Epithelial cell of proximal tubule (primary cell): ENCODE measurements at places on chromosomes 4 and X.

DNA sequence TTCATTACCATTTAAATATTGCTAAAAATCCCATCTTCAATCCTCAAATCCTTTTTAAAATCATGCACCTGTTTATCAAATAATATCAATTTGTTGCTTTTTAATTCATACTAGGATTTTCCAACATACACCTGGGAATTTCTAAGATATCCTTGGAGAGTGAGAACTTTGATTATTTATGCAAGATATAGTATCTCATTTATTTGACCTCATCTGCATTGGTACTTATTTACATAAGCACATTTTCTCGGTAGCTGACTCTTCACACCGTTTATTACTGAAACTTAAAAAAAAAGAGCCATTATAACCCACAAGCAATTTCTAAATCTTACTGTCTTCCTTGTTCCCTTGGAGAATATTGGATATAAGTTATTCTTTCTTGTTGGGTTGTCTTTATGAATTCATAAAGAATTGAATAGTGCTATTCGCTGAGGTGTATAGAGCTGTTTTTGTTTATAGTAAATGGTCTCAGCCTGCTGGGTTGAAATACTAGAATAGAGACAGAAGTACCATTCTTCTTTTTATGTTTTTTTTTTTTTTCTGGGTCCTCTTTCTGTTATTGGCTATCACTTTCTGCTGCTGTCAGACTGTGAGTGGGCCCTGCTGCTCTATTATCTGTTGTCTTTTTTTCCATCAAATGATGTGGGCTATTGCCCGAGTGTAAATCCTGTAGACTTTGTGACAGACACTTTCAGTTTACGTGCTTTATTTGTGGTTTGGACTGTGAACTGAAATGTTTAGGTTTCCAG lies 2.9 kb downstream of the UGT8 start:
- no peak for DNase-seq

- DNase-seq, result no peak
Measured at GRCh38 chr4:57162499-57163019, 52.4 kb upstream of the IGFBP7 start.

DNA sequence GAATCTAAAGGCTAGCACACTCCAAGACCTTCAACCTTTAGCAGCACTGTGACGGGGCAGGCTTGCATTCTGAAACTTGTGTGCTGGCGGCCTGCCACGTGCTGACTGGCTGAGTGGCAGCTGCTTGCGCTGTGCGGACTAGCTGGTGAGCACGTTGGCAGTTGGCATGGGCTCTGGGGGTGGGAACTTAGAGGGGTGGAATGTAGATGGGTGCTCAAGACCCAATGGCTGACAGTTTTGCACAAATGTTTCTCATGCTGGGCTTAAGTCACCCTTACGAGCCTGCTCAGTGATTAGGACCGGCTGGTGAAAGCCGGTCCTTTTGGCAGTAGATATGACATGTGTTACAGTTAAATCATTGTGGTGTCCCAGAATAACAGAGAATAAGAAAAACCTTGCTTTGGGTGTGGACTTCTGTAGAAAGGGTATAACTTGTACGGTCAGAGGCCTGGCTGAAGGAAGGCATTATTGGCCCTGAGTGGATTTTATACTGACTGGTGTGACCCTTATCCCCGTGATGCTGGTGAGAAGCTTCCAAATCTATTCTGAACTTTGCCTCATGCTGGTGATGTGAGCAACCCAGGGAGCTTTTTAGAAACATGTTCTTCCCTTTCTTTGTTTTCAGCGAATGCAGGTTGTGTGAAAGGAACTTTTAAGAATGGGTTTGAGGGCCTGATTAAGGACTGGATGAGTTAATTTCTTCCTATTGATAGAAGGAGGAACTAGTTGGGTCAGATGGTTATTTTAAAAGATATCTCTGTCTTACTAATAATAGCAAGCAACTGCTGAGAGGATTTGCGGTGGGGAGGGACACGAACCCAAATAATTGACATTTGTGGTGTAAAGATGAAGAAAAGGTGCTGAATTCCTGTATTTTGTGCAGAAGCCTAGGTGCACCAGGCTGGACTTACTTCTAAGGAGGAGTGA lies 107.4 kb upstream of the SLC4A4 start:
- peak; percentile 74 for DNase-seq

GRCh38 chrX:12790885-12791256 lies 341 bp upstream of the PRPS2 start:
- DNase-seq, result no peak

GRCh38 chr4:74376888-74377483 lies 12.0 kb downstream of the EREG start:
- no peak for DNase-seq
